ENCODE measurements at places on chromosomes 16 and 17. TPM values are rescaled to one million over a fixed set of nuclear protein-coding genes. Genes with fewer than 3 reads are reported as not detected.

FAM20A gene
- 1.7 TPM for total RNA-seq

METTL2A gene
- total RNA-seq: 25.2 TPM

KCNJ12 gene
- total RNA-seq: 0.76 TPM

LGALS9 gene
- total RNA-seq: 4.8 TPM

NRN1L gene
- total RNA-seq: 0.66 TPM

GNAO1 gene
- 2.2 TPM for total RNA-seq

GSG1L gene
- 1.7 TPM for total RNA-seq

YBX2 gene
- total RNA-seq: 2.2 TPM

CCL5 gene
- not detected for total RNA-seq

EVI2B gene
- not detected for total RNA-seq

ITGA2B gene
- 13.6 TPM for total RNA-seq

KRT23 gene
- total RNA-seq: 2.8 TPM

RAPGEFL1 gene
- 23.8 TPM for total RNA-seq

CORO6 gene
- total RNA-seq: 3.4 TPM

NEUROD2 gene
- 0.09 TPM for total RNA-seq

TPSAB1 gene
- total RNA-seq: not detected

DNA sequence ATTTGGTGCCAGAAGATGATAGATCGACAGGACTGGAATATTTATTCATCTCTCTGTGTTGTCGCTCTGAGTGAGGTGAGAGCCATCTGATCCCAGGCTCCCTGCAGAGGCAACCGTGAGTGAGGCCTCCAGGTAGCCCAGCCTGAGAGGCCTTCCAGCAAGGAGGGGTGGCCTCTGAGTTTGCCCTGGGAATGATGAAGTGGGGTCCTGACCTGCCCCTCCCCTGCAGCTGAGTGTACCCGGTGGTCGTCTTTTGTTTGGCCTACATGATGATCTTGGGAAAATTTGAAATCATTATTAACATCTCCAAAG lies 86.4 kb downstream of the CBLN1 start:
- DNase-seq: no peak

DNA sequence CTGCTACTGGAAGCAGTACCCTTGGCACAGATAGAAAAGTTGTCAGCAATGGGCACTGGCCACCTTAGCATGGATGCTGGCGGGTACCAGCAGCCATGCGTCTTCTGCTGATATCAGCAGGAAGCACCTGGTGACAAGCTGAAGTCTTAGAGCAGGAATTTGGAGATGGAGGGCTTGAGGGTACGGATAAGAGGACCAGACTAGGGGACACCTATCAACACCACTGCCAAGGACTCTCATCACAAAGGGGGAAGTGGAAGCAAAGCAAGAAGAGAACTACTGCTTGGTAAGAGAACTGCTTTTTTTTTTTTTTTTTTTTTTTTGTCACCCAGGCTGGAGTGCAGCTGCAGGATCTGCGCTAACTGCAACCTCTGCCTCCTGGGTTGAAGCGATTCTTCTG lies 35.4 kb upstream of the LYRM9 start:
- no peak for DNase-seq

DNA sequence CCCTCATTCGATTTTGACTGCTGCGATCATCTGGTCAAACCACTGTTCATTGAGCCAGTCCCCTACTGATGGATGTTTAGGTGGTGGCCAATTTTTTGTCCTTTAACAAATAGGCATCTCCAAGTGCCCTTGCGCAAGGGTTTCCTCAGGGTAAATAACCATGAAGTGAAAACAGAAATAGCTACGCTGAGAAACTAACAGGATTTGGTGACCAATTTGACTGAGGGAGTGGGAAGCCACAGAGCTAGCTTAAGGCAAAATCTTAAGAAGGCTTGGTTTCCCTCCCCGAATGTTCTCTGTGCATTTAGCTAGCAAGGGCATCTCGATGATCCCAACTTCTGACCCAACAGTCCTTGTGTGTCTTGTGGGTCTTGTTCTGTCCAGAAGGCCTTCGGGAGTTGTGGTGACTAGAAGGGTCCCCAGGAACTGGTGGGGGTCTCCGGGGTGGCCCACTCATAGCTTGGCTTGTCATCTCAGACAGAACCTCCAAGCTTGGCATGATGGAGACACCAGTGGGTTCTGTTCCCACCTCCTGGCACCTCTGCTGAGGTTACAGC lies 117.2 kb downstream of the SOCS1 start:
- DNase-seq: no peak

- no peak for DNase-seq
Observed at GRCh38 chr16:10770907-10771306, 27.3 kb downstream of the NUBP1 start.

- DNase-seq: no peak
Observed at GRCh38 chr16:13779676-13780075, 140.3 kb upstream of the ERCC4 start.

DNA sequence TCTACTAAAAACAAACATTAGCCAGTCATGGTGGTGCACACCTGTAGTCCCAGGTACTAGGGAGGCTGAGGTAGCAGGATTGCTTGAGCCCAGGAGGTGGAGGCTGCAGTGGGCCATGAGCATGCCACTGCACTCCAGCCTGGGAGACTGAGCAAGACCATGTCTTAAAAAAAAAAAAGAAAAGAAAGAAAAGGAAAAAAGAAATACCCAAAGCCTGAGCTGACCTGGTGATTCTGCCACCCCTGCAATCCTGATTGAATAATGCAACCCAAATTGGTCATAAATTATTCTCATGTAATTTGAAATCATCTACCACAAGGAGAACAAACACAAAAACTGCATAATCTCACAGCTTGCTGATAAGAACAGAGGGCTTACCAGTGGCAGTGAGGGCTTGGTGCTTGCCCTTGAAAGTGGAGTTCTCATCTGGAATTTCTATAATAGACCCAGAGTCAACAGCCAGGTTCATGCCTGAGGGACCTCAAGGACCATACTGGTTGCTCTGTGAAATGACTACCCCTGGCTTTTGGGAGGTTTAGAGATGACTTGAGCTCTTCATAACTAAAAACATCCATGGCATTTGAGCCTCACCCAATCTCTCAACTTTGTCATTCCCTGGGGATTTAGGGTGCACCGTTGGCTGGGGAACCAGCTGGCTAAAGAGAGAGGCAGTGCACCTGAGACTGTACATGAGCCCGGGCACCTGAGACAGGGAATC lies 35.4 kb upstream of the TMC5 start:
- no peak for DNase-seq

- DNase-seq: no peak
Observed at GRCh38 chr16:49024896-49025295, 256.7 kb downstream of the CBLN1 start.

DNA sequence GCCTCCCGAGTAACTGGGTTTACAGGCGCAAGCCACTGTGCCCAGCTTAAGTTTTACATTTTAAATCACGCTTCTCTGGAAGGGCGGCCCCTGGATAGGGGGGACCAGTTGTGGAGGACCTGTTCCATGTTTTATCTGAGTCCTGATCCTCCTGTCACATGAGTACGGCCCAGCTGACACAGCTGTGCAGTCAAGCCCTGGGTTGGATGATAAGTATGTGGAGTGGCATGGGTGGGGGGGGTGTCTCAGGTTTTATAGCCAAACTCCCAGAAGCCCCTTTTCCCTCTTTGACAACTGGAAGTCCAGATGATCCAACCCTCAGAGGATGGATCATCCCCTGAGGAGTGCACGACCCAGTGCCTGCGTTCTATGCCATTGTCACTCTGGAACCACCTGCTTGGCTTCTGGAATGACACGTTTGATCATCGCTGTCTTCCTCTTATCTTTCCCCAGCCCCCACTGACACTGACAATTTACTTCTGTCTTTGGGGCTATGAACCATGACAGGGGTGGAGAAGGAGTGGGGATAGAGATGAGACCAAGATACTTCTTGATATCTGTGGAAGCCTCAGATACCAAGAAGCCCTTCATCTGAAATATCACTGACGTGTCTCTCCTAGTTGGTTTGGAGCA lies 191.2 kb downstream of the MSI2 start:
- DNase-seq: no peak

- DNase-seq: no peak
Observed at GRCh38 chr16:71360378-71360777, 1.9 kb downstream of the CALB2 start.

GRCh38 chr17:47204722-47205418 lies 4.3 kb upstream of the MYL4 start:
- DNase-seq: no peak

- no peak for DNase-seq
Observed at GRCh38 chr16:85913688-85914422, 14.9 kb downstream of the IRF8 start.

GRCh38 chr16:87421003-87421912 lies 29.1 kb downstream of the MAP1LC3B start:
- no peak for DNase-seq

DNA sequence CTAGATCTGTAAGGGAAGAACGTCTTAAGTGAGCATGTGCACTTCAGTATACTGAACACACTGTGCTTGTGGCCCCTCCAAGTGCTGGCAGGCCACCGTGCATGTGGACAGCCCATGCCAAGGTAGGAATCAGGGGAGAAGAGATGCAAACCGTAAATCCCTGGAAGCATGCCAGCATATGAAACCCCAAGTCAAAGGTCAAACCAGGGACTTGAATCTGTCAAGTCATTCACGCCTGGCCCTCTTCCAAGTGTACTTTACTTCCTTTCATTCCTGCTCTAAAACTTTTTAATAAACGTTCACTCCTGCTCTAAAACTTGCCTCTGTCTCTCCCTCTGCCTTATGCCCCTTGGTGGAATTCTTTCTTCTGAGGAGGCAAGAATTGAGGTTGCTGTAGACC lies 2.8 kb upstream of the ATXN2L start:
- no peak for DNase-seq

GRCh38 chr17:66665194-66665593 lies 169.7 kb upstream of the CACNG5 start:
- no peak for DNase-seq

DNA sequence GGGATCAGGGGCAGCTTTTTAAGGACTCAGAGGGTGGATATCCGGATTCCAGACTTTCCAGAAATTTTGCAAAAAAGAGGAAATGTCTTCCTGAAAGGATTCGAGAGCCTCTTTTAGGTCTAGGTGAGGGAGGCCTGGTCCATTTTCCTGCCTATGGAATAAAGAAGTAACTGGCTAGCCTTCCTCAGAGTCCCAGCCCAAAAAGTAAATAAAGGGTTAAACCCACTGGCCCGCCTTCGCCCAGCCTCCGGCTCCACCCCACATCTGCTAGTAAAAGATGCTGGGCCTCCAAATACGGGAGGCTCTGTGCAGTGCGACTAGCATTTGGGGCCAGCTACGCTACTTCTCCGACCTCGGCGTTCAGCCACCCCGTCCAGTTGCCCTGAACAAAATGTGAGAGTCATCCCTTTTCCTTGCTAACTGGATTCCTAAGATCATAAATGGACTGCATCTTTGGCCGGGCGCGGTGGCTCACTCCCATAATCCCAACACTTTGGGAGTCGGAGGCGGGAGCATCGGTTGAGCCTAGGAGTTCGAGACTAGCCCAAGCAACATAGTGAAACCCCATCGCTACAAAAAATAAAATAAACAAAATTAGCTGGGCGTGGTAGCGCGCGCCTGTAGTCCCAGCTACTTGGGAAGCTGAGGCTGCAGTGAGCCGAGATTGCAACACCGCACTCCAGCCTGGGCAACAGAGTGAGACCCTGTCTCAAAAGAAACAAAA lies 824 bp upstream of the MPP2 start:
- DNase-seq: no peak

- no peak for DNase-seq
Observed at GRCh38 chr17:50212121-50212843, 10.9 kb upstream of the COL1A1 start.

GRCh38 chr17:48597778-48598631 lies 4.4 kb upstream of the HOXB5 start:
- no peak for DNase-seq

GRCh38 chr17:18261146-18261515 lies 669 bp downstream of the MIEF2 start:
- no peak for DNase-seq

GRCh38 chr17:79715943-79716797 lies 14.6 kb upstream of the ENPP7 start:
- no peak for DNase-seq

DNA sequence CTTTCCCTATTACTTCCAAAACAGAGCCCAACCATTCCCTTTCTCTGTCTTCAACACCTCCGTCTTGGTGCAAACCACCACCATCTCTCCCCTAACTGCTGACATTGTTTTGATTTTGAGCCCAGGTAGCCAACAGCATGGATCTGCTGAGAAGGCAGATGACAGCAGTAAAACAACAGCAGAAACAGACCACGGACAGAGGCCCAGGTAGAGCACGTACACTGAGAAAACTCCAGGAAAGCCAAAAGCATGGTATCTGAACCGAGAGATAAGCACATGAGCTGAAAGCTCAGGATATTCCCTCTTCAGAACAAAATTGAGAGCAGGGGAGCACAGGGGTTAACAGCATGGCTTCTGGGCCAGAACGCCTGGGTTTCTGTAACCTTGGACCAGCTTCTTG lies 18.9 kb upstream of the MAP3K14 start:
- no peak for DNase-seq

GRCh38 chr16:82345318-82345717 lies 175.3 kb upstream of the MPHOSPH6 start:
- no peak for DNase-seq

DNA sequence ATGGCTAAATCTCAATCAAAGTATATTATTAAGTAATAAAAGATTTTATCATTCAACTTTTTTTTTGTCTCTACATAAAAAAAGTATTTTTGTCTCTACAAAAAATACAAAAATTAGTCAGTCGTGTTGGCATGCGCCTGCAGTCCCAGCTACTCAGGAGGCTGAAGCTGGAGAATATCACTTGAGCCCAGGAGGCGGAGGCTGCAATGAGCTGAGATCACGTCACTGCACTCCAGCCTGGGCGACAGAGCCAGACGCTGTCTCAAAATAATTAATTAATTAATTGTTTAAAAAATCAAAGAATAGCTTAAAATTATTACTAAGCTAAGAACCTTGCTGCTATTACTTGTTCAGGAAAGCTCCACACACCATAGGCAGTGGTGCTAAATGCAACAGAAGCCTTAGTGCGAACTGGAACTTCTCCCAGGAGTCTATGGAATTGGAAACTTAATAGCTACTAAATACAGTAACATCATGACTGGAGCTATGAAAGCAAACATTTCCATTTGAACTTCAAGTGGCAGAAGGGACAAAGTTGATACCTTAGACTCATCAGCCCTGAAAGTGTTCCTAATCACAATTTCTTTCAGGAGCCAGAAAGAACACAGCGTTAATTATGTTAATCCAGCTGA lies 22.6 kb downstream of the ADCY9 start:
- DNase-seq: no peak
